ENCODE measurements at places on chromosomes 11 and 22. TPM values are rescaled to one million over a fixed set of nuclear protein-coding genes. Genes with fewer than 3 reads are reported as not detected.
A peak's percentile ranks its signal among the peaks of the same experiment; 100 is the strongest.

Gene C11orf16
- not detected for total RNA-seq

DNA sequence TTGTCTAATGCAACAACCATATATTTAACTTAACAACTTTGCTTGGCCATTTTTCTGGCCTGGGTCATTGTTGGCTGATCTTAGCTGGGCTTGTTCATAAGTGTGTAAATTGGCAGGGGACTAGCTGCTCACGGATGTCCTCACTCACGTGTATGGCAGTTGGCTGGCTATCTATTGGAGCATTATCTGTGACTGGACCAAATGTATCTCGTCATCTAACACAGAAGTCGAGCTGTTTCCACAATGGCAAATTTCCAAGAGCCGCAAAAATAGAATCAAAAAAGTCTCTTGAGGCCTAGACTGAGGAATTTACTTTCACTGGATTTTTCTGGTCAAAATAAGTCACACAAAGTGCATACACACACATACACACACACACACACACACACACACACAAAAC is 893.3 kb downstream of the FAM181B start:
- no peak overlapping the region for H3K27ac ChIP-seq
- no peaks in the 10 kb centered on the region for H3K36me3 ChIP-seq
- H3K27me3 ChIP-seq, result no peaks in the 10 kb centered on the region
- no peaks in the 10 kb centered on the region for H3K4me1 ChIP-seq
- DNase-seq, result no peak
- no peak overlapping the region for H3K4me3 ChIP-seq

DNA sequence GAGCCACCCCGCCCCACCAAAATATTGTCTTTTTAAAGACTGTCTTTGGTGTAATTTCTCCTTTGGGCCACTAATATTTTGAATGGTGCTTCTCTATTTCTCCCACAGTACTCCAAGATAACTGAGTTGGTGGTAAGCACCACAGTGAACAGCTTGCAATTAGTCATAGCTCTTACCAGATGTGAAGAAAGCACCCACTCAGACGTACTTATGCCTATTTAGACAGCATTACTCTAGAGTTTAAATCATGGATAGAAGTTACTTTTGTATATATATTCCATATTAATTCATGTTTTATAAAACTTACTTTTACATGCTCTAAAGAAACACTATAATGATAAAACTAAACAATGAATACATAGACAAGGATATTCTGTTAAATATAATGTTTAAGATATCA is 12.7 kb downstream of the ANO3 start:
- no peak for DNase-seq
- H3K36me3 ChIP-seq, result no peaks in the 10 kb centered on the region
- no peak overlapping the region for H3K4me3 ChIP-seq
- H3K4me1 ChIP-seq, result no peaks in the 10 kb centered on the region
- no peaks in the 10 kb centered on the region for H3K27me3 ChIP-seq
- no peak overlapping the region for H3K27ac ChIP-seq

Gene AAMDC
- total RNA-seq, result 4.8 TPM

DNA sequence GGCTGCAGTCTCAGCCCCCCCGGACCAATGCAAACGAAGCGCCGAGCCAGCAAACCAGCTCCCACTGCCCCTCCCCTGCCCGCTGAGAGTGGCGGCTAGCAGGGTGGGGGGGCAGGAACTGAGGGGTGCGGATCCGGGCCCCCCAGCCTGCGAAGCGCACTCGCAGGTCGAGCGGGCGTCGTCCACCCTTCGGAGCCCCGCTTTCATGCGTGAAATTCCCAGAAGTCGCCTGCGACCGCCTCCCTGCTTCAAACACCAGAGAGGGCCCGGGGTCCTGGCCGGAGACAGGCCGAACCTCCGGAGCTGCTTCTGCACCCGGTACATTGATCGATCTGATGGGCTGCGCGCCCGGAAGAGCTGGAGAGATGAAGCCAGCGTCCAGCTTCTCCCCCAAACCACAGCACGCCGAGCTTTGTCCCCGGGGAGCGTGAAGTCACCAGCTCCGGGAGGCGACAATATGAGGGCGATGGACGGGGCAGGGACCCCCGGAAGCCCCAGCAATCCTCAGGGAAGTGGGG is 646 bp upstream of the PATZ1 start:
- peak; percentile 35 for DNase-seq
- H3K36me3 ChIP-seq, result peaks cover 14% of the 10 kb centered on the region

Gene IL17REL
- 0.57 TPM for total RNA-seq

DNA sequence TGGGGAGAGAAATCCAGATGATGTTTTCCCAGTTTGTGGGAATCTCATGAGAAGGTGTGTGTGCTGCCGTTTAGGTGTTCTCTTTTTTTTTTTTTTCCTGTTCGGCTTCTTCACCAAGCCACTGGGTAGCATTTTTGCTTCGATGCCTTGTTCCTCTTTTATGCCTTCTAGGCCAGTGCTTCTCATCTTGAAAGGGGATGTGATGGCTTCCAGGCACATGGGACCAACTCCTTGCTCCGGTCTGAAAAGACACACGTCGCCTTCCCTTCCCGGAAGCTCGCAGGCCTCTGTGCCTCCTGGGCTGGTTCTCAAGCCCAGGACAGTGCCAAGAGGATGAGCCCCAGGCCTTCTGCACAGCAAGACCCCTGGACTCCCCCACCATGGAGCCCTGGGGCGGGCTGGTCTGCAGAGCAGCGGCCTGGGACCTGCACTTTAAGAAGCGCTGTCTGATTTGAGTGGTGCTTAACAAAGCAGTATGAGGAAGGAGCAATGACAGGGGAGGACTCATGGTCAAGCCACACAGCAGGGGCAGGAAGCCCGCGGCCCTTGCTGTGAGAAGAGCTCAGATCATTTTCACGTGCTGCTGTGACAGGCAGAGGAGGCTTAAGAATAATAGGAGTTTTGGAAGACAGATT is 158.8 kb downstream of the MPPED1 start:
- H3K27ac ChIP-seq, result no peak overlapping the region
- H3K4me3 ChIP-seq, result no peak overlapping the region
- H3K27me3 ChIP-seq, result no peaks in the 10 kb centered on the region

Gene RFPL1
- total RNA-seq, result not detected

GRCh38 chr11:31844351-31844750 is 33.2 kb upstream of the PAX6 start:
- H3K4me3 ChIP-seq, result no peak overlapping the region
- no peak for DNase-seq
- no peak overlapping the region for H3K27ac ChIP-seq
- H3K27me3 ChIP-seq, result peaks cover 9% of the 10 kb centered on the region
- H3K36me3 ChIP-seq, result no peaks in the 10 kb centered on the region

DNA sequence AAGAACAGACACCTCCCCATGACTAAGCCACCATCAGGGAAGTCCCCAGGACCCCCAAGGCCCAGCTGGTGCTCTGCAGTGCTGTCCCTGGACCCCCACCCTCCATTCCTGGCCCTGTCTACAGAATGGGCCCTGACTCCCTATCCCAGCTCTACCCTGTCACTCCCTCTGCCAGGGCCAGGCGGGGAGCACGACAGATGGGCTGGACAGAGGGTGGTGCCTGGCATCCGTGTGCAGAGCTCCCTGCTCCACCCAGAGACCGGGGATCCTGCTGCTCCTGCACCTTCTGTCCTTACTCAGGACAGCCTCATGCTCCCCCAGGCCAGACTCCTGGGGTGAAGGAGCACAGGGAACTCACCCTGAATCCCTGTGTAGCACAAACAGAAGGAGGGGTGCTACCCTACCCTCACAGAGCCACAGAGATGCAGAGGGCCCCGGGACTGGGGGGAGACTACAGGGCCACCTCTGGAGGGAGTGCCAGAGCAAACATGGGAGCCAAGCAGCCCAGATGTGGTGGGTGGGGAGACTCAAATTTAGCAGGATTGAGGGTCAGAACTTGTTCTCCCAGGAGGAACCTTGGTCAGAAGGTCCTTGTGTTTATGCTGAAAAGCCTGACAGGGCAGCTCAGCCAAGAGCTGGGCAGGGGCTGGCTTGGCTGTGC is 2.0 kb downstream of the ARVCF start:
- H3K27me3 ChIP-seq, result no peaks in the 10 kb centered on the region
- no peak for DNase-seq
- peaks cover 18% of the 10 kb centered on the region for H3K4me1 ChIP-seq
- H3K27ac ChIP-seq, result no peak overlapping the region
- no peaks in the 10 kb centered on the region for H3K36me3 ChIP-seq
- no peak overlapping the region for H3K4me3 ChIP-seq

DNA sequence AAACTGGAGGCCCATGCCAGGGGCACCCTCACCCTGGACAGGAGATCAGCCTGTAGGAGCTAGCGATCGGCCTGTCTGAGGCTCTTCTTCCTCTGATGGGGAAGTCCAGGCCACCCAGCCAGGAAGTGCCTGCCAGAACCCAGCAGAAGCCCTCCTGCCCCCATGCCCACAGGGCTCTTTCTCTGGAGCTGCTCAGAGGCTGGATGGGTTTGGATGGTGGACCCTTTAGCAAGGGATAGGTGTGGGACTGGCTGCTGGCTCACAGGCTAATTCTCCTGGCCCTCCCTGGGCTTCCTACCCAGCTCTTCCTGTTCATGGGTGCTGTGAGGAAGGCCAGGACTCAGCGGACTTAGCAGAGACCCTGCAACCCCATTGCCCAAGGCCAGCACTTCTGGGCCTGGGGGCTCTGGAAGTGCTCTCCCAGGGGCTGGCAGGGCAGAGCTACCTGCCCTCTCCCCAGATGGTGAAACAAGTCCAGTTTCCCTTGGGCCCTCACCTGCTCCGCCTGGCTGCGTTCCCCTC is 7.6 kb downstream of the FXYD2 start:
- H3K36me3 ChIP-seq, result no peaks in the 10 kb centered on the region
- H3K4me1 ChIP-seq, result peaks cover 44% of the 10 kb centered on the region
- peak overlapping the region; percentile 33 for H3K27ac ChIP-seq
- no peaks in the 10 kb centered on the region for H3K27me3 ChIP-seq

DNA sequence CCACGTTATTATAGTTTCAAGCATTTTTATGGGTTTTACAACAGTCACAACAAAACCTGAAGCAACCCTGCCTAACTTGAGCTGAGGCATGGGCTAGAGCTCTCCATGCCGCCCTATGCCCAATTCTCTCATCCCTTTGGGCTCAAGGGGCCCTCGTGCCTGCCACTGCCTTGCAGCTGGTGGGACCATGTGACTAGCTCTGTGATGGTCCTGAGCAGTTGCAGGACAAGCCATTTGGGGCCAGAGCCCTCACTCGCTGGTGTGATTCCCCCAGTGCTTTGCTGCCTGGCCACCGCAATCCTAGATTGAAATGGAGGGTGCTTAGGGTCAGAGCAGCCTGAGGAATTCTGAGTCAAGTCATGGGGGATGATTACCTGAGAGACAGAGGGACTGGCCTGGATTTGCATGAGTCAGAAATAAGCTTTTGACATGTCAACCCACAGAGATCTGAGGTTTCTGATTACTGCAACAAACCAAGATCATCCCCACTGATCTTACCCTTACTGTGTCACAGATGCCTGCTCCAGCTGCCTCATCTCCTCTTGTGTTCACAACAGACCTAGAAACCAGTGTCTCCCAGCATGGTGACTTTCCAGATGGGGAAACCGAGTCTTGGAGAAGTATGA is 323.7 kb downstream of the BRD1 start:
- no peak overlapping the region for H3K4me3 ChIP-seq
- no peaks in the 10 kb centered on the region for H3K36me3 ChIP-seq
- no peak for DNase-seq
- H3K27me3 ChIP-seq, result no peaks in the 10 kb centered on the region
- no peak overlapping the region for H3K27ac ChIP-seq

Gene ZNF70
- total RNA-seq, result 2.0 TPM

DNA sequence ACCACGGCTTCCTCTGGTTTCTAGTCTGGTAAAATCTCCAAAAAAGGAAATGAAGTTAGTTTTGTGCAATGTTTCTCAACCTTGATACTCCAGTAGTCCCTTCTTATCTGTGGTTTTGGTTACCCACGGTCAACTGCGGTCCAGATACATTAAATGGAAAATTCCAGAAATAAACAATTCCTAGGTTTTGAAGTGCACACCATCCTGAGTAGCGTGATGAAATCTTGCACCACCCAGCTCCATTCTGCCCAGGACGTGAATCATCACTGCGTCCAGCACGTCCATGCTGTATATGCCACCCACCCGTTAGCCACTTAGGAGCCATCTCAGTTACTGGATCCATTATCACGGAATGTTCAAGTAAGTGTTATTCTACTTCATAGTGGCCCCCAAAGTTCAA is 117.0 kb downstream of the FBXO7 start:
- H3K27ac ChIP-seq, result no peak overlapping the region
- no peaks in the 10 kb centered on the region for H3K36me3 ChIP-seq
- H3K27me3 ChIP-seq, result no peaks in the 10 kb centered on the region
- no peak for DNase-seq
- H3K4me1 ChIP-seq, result no peaks in the 10 kb centered on the region
- no peak overlapping the region for H3K4me3 ChIP-seq

Gene PANX2
- total RNA-seq, result not detected

GRCh38 chr11:119336744-119337469 is 2.6 kb downstream of the RNF26 start:
- H3K36me3 ChIP-seq, result no peaks in the 10 kb centered on the region
- H3K27me3 ChIP-seq, result peaks cover 4% of the 10 kb centered on the region
- peaks cover 41% of the 10 kb centered on the region for H3K4me1 ChIP-seq
- no peak overlapping the region for H3K4me3 ChIP-seq

GRCh38 chr11:128517451-128518230 is 69.7 kb downstream of the ETS1 start:
- H3K27ac ChIP-seq, result peak overlapping the region; percentile 97
- H3K27me3 ChIP-seq, result no peaks in the 10 kb centered on the region
- H3K4me1 ChIP-seq, result peaks cover 45% of the 10 kb centered on the region
- peaks cover 65% of the 10 kb centered on the region for H3K36me3 ChIP-seq

- no peak for DNase-seq
- no peak overlapping the region for H3K27ac ChIP-seq
- no peaks in the 10 kb centered on the region for H3K27me3 ChIP-seq
- no peak overlapping the region for H3K4me3 ChIP-seq
- no peaks in the 10 kb centered on the region for H3K36me3 ChIP-seq
These were observed 49.9 kb upstream of the SYN3 start for GRCh38 chr22:33108037-33108436.

DNA sequence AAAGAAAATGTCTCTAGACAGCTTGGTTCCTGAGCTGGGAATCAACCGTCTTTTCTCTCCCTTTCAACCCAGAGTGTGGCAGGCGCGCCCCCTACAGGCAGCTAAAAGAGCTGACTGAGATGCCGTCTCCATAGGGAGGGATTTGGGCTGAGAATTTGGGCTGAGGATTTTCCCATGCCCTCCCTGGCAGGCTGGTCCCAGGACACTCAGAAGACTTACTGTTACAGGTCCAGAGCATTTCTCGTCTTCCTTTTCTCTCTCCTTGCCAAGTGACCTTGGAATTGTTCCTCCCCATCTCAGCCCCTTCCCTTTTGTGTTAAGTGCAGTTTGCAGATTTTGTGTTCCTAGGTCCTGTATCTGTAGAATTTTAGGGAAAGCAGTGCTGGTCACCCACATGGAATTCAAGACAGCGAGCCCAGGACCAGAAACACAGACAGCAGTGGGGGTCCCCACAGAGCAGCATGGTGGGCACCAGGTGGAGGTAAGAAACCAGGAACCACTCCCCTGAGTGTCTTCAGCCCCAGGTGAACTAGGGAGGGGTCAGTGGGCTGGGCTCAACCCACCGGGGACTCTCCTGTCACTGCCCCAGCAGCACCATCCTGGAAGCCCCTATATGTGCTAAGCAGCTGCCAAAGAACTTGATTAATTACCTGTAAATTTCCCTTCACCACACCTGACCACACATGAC is 9.9 kb upstream of the IGLL5 start:
- H3K4me3 ChIP-seq, result no peak overlapping the region
- DNase-seq, result peak; percentile 65

GRCh38 chr11:60310407-60310998 is 16.6 kb upstream of the MS4A6E start:
- no peak overlapping the region for H3K27ac ChIP-seq
- no peak for DNase-seq
- H3K27me3 ChIP-seq, result peaks cover 3% of the 10 kb centered on the region
- H3K4me3 ChIP-seq, result no peak overlapping the region
- no peaks in the 10 kb centered on the region for H3K36me3 ChIP-seq

Gene TSGA10IP
- total RNA-seq, result not detected

Gene TCN1
- 1.0 TPM for total RNA-seq

Gene CAPRIN1
- 132 TPM for total RNA-seq

Gene AMPD3
- total RNA-seq, result 19.7 TPM

All from CD4-positive, CD25-positive, alpha-beta regulatory T cell (primary cell).